ENCODE measurements at places on chromosomes 12 and 14.
A peak's percentile ranks its signal among the peaks of the same experiment; 100 is the strongest.

DNA sequence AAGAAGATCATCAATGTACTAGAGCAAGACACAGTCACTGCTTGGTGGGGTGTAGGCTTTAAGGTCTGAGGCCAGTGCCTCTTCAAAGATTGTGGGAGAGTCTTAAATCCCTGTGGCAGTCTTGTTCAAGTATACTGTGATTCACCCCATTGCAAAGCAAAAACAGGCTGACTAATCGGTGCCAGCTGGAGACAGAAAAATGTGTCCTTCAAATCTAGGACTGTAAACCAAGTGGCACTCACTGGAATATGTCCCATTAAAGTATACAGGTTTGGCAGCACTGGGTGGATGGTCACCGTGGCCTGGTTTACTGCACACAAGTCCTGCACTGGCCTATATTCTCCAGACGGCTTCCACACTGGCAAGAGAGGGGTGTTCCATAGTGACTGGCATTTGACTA, 1315.3 kb downstream of the TMEM121 start:
- DNase-seq = peak; percentile 64

DNA sequence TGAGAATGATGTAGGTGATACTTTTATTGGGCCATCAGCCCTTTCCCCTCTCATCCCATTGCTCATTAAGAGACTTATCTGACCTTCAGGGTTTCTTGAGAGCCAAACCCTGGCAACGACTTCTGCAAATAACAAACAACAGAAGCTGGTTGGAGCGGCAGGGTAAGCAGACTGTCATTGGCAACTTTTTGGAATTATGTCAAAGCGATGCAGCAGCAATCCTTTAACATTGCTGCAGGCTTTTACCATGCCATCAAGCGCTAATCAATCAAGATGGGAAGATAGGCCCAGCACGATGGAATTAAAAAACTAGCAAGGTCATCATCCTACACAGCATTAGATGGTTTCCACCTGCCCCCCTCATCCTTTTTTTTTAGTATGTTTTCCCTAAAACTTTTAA, 406.1 kb upstream of the PDE3A start:
- no peak for DNase-seq

DNA sequence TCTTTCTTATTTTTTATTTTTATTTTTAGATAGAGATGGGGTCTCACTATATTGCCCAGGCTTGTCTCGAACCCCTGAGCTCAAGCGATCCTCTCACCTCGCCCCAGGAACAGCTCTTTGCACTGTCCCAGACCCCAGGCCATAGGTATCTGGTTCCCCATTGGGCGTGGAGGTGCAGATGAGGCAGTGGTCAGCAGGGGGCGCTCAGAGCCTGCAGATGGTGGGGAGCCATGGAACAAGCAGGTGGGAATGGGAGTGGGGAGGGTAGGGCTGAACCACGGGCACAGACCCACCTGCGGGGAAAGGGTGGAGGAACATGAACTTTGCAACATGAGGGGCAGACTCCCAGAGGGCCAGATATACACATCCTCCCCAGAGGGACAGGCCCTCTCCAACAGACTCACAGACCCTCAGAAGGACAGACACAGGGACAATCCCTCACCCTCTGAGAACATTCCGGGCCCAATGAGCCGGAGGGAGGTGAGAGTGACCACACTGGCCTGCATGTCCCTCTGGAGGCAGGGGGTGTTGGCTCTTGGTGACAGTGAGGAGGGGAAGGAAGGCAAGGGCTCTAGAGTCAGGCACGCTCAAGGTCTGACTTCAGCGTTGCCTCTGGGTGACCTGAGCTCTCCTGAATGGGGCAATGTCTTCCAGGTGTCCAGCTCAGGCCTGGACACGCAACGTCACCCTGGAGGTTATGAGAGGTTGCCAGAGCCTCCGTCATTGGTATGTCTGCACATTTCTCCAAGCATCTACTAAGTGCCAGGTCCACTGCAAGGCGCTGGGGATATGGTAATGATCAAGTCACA, 34.9 kb downstream of the KRT80 start:
- peak; percentile 75 for DNase-seq

DNA sequence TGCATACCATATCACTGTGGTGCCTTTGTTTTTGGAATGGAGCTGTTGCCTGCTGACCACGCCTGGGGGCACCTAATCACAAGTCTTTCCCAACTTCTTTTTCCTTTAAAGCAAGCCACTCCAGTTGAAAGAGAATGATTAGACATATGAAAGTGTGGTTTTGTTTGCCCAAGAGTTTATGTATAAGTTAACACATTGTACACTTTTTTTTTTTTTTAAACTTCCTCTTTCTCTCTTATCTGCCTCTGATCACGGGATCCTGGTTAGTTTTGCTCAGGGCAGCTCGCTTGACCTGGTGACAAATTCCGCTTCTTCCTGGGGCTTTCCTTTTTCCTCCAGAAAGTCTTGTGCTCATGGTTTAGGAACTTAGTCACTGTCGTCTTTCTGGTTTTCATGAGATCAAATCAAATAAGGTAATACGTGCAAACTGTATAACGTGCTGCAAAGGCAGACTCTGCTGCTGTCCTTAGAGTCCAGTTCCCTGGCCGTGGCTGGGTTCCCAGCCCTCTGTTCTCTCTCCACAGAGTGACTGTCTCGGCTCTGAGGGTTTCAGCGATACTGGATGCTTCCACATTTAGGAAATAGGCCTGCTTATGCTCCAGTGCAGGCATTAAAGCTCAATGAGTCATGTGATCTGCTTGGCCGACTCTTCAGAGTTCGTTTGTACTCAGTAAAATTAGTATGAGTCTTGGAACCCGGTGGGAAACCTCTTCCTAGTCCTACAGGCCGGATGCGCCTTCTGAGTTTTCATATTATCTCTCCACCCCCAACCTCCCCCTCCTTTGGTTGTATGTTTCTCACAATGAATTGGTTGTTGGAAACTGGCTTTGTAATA, 15.2 kb downstream of the RASSF3 start:
- no peak for DNase-seq

- DNase-seq = no peak
Observed at GRCh38 chr14:103788086-103788485, 59.3 kb downstream of the PPP1R13B start.

DNA sequence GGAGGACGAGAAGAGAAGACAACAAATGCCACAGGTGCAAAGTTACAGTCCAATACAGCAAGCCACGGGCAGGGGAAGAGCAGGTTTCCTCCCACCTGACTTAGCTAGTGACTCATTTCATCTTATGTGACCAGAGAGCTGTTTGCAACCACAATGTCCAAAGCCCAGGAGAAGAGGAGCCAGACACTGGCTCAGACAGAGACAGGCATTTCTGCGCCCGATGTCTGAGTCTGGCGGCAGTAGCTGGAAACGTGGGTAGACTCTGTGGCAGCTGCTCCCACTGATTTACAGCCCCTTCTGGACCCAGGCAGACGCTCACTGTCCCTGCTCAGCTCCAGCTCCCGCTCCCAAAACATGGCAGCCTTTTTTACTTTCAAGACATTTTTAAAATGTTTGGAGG, 60.0 kb downstream of the CHGA start:
- DNase-seq = no peak

GRCh38 chr12:100656141-100656540, 82.7 kb downstream of the GAS2L3 start:
- DNase-seq = no peak

DNA sequence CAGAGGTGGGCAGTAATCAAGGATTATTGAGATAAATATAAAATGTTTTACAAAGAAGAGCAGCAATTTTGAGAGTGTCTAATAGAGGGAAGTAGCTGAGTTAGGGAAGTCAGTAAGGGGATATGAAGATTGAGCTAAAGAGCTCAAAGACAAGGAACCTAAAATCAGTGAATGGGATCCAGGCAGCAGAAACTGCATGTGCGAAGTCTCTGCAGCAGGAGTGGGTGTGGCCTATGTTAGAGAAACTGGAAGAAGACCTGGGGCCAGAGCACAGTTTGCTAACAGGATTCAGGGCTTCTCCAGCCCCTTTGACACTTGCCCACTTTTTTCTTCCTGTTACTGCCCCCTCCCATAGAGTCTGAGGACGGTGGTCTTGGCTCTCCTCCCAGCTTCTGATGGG, 36.3 kb upstream of the PLXNC1 start:
- no peak for DNase-seq

DNA sequence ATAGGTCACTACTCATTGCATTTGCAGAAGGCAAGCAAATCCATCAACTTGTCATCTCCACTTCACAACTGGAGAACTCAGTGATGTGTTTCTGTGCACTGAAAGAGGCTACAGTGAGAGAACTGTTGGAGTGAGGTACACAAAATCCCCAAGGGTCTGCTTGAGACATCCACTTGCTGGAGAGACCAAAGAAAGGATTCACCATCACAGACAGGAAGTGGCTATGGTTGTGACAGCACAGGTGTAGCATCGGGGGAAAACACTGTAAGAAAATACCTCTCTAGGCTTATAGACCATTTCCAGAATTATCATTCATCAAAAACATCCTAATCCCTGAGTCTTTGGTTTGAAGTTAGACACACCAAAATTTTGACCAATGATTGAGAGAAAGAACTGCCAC, 201.3 kb upstream of the OR4E1 start:
- DNase-seq = no peak

- no peak for DNase-seq
Observed at GRCh38 chr14:100022772-100023451, 42.3 kb upstream of the EVL start.

- DNase-seq = peak; percentile 23
Observed at GRCh38 chr14:28754209-28754985, 12.2 kb upstream of the FOXG1 start.

DNA sequence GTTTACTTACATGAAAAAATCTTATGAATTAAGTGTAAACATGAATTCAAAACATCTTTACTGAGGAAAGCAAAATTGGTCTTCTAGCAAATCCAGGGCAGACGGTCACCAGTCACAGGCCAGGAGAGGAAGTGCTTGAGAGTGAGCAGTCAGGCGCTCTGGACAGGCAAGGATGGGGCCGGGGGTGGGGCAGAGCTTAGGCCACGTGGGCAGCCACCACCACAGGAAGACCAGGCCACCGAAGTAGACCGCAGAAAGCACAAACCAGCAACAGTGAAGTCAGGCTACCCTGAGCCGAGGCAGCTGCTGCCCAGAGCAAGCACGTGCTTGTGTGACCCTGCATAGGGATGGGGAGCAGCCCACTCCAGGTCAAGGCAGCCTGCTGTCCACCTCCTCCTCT, 33.5 kb downstream of the SLC6A12 start:
- DNase-seq = peak; percentile 74

DNA sequence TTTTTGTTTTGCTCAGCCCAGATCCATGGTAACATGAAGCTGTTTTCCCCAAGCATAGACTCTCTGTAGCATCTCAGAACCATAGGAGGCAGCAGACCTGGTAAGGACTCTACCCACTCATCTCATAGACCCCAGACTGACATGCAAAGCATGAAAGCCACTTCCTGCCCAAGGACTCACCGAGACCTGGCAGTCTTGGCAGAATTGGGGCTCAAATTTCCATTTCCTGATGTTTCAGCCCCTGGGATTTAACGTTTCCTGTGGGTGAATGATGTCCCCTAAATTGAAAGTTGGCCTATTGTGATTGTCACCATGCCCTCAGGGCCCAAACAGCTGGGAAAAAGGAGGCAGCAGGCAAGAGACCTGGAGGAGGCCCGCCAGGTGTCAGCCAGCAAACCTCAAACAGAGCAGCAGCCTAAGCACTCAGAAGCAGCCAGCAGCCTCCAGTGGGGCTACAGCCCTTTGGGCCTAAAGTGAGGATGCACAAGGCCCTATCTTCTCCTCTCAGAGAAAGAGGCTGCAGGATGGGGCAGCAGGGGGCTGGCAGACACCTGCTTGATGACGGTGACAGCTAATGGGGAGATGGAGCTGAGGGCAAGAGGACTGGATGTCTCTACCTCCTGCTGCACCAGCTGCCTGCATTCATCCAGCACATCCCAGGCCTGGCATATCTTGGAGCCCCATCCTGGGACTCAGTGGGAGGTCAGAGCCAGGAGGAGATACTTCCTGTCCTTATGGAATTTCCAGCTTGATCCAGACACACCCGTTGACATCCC, 8.5 kb downstream of the KRT85 start:
- no peak for DNase-seq

GRCh38 chr12:123134826-123135225, 16.1 kb downstream of the PITPNM2 start:
- DNase-seq = no peak

DNA sequence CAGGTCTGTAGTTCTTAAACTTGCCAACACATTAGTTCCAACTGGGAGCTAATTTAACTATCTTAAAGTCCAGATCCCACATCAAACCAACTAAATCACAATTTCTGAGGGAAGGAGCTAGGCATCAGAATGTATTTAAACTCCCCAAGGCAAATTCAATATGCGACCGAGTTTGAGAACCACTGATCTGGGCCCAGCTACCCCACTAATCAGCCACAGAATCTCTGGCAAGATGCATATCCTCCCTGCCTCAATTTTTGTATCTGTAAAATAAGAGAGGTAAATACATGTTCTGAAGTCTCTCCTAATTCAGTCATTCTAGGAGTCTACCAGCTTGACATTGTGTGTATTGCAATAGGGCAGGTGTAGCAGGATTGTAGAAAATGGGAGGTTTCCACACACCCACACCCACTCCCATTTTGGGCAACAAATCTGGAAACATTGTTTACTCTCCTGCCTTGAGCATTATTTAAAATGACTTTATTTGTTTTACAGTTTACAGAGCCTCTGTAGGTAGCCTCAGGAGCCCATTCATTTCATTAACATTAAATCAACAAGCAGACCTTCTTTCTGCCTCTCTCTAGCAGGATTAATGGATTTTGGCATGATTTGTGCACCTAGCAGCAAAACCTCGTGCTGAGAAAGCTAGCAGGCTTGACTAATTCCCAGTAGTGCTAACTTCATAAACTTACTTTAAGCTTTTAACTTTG, 15.6 kb downstream of the LGR5 start:
- DNase-seq = no peak

DNA sequence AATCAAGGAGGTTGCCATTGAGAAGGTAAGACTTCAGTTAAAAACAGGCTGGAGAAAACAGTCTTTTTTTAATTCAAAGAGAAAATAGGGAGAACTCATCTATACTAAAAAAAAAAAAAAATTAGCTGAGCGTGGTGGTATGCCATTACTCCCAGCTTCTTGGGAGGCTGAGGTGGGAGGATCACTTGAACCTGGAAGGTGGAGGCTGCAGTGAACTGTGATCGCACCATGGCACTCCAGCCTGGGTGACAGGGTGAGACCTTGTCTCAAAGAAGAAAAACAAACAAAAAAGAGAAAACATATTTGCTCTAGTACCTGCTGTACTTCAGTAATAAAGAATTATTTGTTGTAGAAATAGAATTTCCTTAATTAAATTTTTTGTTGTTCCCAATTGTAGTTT, 68.6 kb downstream of the DNAH10 start:
- no peak for DNase-seq

DNA sequence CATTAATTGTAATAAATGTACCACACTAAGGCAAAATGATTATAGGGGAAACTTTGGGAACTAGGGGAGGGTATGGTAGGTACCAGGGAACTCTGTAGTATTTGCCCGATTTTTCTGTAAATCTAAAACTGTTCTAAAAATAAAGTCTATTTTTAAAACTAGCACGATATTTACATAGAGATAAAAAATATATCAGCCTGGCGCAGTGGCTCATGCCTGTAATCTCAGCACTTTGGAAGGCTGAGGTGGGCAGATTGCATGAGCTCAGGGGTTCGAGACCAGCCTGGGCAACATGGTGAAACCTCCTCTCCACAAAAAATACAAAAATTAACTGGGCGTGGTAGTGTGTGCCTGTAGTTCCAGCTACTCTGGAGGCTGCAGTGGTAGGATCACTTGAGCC, 32.4 kb downstream of the TMEM116 start:
- no peak for DNase-seq

All from adrenal gland (tissue), 19 donors.